Activated CD8-positive, alpha-beta memory T cell treated with anti-CD3 and anti-CD28 coated beads, Interleukin-2, amount 10 ng/mL, durations not matched to agents 7 days and 5 days (primary cell): ENCODE measurements at places on chromosomes 7 and 10. TPM values are rescaled to one million over a fixed set of nuclear protein-coding genes. Genes with fewer than 3 reads are reported as not detected.
A peak's percentile ranks its signal among the peaks of the same experiment; 100 is the strongest.

GRCh38 chr10:43939939-43940820 lies 291.5 kb upstream of the ZNF32 start:
- peak; percentile 14 for DNase-seq
- H3K4me1 ChIP-seq: peaks cover 6% of the 10 kb centered on the region
- H3K4me3 ChIP-seq: no peak overlapping the region
- H3K36me3 ChIP-seq: no peaks in the 10 kb centered on the region

GRCh38 chr10:14654821-14655382 lies 119.8 kb downstream of the FAM107B start:
- peaks cover 8% of the 10 kb centered on the region for H3K36me3 ChIP-seq
- H3K4me1 ChIP-seq: peaks cover 46% of the 10 kb centered on the region
- peaks cover 10% of the 10 kb centered on the region for H3K27me3 ChIP-seq
- no peak overlapping the region for H3K27ac ChIP-seq

DNA sequence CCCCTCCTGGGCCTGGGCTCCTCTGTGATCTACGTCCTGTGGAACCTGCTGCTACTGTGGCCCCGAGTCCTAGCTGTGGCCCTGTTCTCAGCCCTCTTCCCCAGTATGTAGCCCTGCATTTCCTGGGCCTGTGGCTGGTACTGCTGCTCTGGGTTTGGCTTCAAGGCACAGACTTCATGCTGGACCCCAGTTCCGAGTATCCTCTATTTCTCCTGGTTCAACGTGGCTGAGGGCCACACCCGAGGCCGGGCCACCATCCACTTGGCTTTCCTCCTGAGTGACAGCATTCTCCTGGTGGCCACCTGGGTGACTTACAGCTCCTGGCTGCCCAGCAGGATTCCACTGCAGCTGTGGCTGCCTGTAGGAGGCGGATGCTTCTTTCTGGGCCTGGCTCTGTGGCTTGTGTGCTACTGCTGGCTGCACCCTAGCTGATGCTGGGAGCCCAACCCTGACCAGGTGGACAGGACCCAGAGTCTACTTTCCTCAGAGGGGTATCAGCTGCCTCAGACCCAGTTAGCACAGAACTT lies 37.8 kb upstream of the MMD2 start:
- no peak for DNase-seq
- H3K4me3 ChIP-seq: no peak overlapping the region
- peaks cover 4% of the 10 kb centered on the region for H3K36me3 ChIP-seq
- H3K27me3 ChIP-seq: no peaks in the 10 kb centered on the region
- H3K27ac ChIP-seq: no peak overlapping the region

GRCh38 chr7:15764851-15765382 lies 78.4 kb upstream of the MEOX2 start:
- no peaks in the 10 kb centered on the region for H3K27me3 ChIP-seq
- H3K4me1 ChIP-seq: no peaks in the 10 kb centered on the region
- no peak overlapping the region for H3K27ac ChIP-seq
- DNase-seq: no peak

DNA sequence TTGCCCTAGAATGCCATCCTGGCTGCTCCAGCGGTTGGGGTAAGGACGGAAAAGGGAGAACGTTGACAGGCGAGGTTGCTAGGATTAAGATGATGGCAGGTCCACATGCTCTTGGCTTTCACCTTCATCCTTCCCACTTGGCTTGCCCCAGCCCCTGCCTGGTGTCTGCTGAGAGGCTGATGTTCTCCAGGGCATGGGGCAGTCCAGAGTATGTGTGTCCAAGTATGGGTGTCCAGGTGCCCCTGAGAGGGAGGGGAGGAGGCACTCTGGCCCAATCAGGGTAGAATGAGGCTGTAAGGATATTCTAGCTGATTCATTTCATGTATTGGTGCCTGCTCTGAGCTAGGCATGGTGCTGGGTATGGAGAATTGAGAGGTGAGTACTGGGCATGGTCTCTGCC lies 12.6 kb downstream of the NEURL1 start:
- DNase-seq: no peak
- no peaks in the 10 kb centered on the region for H3K36me3 ChIP-seq
- H3K27ac ChIP-seq: peak overlapping the region; percentile 16

GRCh38 chr10:70518695-70519094 lies 40.1 kb downstream of the PALD1 start:
- H3K27ac ChIP-seq: no peak overlapping the region
- peaks cover 20% of the 10 kb centered on the region for H3K27me3 ChIP-seq

NOBOX gene
- not detected for total RNA-seq

CLCN1 gene
- 0.09 TPM for total RNA-seq
